Hematopoietic multipotent progenitor cell (in vitro differentiated cells): ENCODE measurements at places on chromosomes 13 and 19. TPM values are rescaled to one million over a fixed set of nuclear protein-coding genes. Genes with fewer than 3 reads are reported as not detected.

GRCh38 chr19:7916955-7917266 lies 2.3 kb downstream of the TGFBR3L start:
- no peak for DNase-seq

The LGALS4 gene
- total RNA-seq, result 0.54 TPM

The CD79A gene
- 17.2 TPM for total RNA-seq

DNA sequence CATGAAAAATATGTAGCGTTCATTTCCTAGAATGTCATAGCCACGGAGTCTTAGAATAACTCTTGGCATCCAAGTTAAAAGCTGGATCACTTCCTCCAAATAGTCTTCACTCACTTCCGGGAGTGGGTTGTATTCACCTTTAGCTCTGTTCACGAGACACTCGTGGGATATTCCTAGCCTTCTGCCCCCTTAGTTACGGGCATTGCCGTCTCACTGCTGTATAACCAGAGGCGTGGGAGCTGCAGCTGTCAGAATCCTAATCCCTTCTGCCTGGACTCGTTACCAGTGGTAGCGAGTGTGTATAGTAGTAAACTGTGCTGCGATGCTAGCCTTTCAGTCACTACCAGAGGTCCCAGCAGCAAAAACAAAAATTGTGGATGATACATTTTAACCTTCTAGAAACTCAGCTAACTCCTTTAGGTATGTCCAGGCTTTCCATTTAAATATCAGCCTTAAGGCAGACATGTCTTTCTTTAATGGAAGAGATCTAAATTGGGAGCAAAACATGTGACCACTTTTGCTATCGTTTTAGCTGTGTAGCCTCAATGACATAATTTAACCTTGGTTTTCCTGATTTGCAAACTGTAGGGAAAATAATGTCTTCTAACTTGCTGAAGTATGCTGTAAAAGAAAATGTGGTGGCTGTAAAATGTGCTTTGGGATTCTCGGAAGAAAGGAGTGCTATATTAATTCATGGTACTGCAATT lies 34.1 kb downstream of the ERCC5 start:
- DNase-seq, result no peak

DNA sequence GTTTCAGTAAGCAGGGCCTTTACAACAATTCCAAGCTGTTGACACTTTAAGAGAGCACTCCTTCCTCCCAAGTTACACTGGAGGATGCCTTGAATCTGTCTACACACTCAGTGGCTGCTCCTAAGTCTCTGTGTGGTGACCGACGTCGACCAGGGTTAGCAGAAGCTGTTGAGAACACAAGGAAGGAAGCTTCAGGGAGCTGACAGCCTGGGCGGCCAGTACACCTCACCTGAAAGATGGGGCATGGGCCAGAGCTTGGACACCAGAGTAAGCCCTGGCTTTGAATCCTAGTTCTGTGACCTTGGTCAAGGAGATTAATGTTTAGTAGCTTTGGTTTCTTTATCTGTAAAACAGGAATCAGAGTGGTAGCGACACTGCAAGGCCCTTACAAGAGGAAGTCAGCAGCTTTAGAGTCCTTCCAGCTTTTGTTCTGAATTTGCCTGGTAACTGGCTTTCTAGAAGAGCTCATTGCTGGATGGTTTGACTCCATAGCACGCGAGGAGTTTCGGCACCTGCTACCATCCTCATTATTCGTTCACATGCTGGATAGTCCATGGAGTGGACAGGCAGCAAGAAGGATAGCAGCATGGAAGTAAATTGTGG lies 214.2 kb downstream of the FGF9 start:
- DNase-seq, result peak; percentile 66

DNA sequence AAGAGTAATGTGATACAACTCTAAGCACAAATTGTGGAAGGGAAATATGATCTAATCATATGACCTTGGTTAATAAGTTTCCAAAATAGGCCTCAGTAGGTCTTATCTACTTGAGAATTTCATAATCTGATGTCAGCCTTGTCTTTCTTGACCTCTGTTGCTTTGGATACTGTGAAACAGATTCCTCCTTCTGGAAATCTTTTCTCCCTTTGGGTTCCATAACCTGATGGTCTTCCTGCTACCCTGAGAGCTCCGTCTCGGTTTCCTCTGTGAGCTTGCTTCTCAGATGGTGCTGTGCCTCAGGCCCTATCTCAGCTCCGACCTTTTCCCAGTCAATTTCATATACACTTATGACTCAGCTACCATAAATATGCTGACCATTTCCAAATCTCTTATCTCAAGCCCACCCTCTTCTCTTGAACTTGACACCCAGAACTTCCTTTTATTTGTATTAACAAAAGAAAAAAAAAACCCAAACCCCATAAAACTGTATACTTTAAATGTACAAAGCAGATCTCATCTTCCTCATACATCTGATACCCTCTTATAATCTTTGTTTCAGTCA lies 6.4 kb upstream of the SLC46A3 start:
- DNase-seq, result no peak

The CEACAM3 gene
- total RNA-seq, result 0.27 TPM

The TGFB1 gene
- total RNA-seq, result 76.2 TPM

DNA sequence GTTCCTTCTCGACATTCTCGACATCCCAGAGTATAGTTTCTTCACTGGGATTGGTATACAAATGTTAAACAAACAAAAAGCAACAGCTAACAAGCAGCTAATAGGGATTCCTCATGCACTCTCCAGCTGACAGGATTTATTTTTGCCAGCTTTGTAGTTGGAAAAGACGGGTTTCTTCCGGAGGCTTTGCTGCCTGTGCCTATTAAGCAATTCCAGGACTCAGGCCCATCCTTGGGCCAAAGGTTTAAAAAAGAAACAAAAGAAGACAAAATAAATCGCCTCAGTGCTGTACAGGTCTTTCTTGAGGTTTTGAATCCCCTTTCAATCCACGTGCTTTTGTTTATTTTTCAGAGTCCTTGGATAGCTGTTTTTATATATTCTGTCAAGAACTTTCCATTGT lies 1414.5 kb upstream of the PCDH9 start:
- no peak for DNase-seq

The RNF113B gene
- total RNA-seq, result under 0.01 TPM

The DKKL1 gene
- not detected for total RNA-seq

The MARK4 gene
- 13.5 TPM for total RNA-seq

The ZNF234 gene
- total RNA-seq, result 4.6 TPM
